ENCODE measurements at places on chromosomes 6 and 20. TPM values are rescaled to one million over a fixed set of nuclear protein-coding genes. Genes with fewer than 3 reads are reported as not detected.

DNA sequence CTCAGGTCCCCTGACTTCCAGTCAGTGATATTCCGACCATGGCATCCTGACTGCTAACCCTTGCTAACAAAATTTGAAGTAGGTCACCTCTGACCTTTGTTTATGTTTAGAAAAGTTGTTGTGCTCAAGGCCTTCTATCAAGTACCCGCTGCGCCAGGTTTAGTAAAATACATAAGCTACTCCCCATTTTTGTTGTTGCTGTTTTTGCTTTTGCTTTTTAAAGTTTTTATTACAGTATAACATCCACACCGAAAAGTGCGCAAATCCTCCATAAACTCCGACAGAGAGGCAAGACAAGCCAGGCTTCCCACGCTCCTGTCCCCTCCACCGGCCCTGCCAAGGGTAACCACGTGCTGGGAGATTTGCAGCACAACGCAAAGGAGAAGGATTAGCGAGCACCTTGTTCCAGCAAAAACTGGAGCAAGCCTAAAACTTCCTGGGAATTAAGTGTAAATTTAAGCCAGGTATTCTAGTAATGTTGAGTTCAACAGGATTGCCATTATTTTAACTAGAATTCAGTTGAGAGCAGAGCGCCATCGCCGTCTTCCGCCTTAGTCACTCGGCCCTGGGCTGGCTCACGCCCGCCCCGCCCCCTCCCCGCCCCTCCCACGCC, 17.8 kb upstream of the HMGN4 start:
- DNase-seq: peak; percentile 77

- no peak for DNase-seq
These were observed 58.3 kb downstream of the MAFB start for GRCh38 chr20:40630713-40631112.

- no peak for DNase-seq
These were observed 449.6 kb downstream of the RFPL4B start for GRCh38 chr6:112796712-112797111.

GRCh38 chr6:132749111-132749510, 8.6 kb downstream of the VNN2 start:
- no peak for DNase-seq

DNA sequence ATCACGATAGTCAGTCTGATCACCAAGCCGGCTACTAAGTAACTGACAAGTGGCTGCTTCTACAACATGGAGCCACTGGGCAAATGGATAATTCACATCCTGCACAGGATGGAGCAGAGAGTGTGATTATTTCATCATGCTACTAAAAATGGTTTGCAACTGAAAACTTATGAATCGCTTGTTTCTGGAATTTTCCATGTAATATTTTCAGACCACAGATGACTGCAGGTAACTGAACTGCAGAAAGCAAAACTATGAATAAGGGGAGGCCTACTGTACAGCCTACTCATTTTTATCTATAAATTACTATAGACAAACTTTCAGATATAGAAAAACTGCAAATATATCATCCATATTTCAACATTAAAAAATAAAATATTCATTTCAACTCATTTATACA, 91.5 kb downstream of the EPB41L2 start:
- no peak for DNase-seq

Gene EYA4
- 6.0 TPM for total RNA-seq

Gene AVP
- total RNA-seq: not detected

DNA sequence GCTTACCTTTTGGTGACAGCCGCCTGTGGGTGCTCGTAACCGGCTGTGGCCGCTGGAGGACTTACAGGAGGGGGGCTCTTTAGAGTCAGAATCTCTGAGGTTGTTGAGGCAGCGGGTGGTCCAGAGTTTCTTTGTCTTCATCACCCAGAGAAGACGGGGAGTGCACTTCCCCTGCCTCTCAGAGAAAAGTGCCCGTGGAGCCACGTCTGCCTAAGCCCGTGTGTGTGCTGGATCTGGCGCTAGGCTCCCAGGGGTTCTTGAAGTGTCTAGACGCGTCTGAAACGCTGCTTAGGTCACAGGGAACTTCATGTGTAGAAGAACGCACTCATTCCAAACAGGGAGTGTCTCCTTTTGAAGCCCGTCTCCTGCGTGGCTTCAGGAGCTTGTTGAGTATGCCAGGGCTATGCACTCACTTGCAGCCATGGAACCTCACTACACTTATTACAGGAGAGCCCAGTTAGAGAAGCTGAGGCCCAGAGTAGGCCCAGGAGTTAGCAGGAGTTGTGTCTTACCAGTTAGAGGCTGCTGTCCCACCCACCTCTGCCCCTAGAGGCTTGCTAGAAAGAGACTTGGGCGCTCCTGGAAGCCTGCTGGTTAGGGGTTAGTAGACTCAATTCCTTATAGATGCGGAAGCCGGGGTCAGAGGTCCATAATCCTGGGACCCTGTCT, 1.3 kb downstream of the LSM14B start:
- DNase-seq: no peak
